Sciatic nerve (tissue), 2 donors: ENCODE measurements at places on chromosomes 1 and 21.

DNA sequence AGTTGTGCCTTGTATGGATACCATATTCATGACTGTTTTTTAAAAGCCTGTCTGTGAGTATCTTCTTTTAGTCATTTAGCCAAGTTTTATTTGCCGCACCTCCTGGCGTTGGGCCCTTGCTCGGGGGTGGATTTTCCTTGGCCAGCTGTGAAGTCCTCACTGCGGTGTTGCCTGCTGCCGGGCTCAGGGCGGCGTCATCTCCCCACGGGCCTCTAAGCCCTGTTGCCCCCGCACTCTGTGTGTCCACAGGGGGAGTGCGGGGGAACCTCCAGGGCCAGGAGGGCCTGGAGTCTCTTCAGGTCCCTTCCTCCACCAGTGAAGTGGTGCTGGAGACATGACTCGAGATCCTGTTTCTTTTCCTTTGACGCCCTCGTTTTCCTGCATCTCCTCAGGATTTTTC is 65.8 kb upstream of the DIP2A start:
- peak; percentile 77 for DNase-seq

- no peak for DNase-seq
Measured at GRCh38 chr1:217605390-217605789, 25.5 kb downstream of the GPATCH2 start.

- no peak for DNase-seq
Measured at GRCh38 chr1:53734650-53735211, 4.2 kb downstream of the GLIS1 start.

DNA sequence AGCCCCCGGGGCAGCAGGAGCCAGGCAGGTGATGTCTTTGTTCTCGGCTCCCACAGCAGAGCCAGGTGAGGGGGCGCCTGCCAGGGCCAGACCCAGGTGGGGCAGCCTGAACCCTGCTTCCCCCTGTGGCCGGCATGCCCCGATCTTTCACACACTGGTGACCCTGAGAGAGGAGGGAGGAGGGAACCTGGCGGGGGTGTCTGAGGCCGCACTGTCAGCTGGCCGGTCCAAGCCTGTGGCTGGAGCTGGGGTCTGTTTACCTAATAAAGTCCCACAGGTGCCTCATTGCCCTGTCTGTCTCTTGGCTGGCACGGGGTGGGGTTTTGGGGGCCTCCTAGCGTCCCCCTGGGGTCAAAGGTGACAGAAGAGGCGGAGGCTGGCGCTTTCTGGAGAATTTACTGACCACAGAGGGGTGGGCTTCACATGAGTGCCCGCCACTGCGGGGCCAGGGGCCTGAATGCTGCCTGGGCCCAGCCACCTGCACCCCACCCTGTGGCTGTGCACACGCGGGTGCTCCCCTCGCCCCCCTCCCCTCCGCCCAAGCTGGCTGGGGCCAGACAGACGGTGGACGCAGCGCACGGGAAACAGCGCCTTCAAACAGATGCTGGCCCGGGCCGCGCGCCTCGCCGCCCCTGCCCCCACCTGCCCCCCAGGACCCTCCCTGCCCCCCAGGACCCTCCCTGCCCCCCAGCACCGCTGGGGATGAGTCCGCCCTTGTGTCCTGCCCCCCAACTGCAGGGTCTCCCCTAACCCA is 5.8 kb downstream of the TMEM240 start:
- DNase-seq, result no peak

GRCh38 chr1:2288311-2288710 is 60.2 kb downstream of the SKI start:
- DNase-seq, result no peak

DNA sequence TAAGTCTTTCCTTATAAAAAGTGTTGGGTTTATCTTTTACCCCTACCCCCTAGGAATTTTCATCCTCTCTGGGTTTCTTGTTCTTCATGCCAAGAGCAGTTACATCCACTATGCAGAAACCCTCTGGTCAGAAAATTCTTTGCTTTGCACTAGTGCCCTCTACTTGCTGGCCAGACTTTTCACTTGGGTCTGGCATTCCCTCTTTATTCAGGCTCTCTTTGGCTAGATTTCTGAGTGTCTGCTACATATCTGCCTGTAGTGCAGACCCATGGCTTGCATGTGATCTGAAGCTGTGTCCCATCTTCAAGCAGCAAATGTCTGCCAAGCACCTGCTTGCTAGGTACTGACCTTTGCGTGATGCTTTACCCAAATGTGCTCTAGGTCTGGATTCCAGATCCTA is 237.0 kb downstream of the GPATCH2 start:
- no peak for DNase-seq

GRCh38 chr1:8427493-8427892 is 109.6 kb downstream of the SLC45A1 start:
- DNase-seq, result no peak

DNA sequence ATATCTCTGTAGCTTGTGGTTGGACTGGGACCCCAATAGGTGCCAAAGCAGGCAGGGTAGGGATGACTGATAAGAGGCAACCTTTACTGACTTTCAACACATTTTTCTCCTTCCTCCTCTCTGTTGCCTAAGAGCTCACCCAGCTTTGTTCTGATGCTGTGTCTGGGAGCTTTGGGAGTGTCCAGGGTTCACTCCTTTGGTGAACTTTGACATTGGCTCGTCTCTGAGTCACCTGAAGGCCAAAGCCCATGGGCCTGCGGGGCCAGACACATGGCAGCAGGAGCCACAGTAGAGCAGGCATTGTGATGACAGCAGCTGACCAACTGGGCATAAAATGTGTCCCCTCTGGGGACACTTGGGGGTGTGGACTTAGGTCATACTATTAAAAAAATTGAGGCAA is 99.5 kb upstream of the ZNF644 start:
- no peak for DNase-seq

- no peak for DNase-seq
Measured at GRCh38 chr1:51268634-51269033, 32.6 kb downstream of the RNF11 start.

DNA sequence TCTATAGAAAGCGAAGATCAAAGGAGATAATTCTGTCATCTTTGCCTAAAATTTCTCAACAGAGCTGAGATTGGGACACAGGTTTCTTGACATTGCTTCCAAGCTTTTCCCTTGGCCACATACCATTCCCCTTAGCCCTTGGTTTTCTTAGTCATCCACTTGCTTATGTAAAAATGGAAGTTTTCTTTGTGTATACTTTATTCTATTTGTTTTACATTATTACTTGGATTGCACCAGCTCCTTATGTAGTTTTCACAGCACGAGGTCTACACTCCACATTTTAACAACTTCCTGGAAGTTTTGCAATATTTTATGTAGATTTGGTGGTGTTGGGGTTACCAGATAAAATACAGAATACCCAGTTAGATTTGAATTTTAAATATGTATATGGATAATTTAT is 129.8 kb downstream of the PLA2G4A start:
- no peak for DNase-seq

DNA sequence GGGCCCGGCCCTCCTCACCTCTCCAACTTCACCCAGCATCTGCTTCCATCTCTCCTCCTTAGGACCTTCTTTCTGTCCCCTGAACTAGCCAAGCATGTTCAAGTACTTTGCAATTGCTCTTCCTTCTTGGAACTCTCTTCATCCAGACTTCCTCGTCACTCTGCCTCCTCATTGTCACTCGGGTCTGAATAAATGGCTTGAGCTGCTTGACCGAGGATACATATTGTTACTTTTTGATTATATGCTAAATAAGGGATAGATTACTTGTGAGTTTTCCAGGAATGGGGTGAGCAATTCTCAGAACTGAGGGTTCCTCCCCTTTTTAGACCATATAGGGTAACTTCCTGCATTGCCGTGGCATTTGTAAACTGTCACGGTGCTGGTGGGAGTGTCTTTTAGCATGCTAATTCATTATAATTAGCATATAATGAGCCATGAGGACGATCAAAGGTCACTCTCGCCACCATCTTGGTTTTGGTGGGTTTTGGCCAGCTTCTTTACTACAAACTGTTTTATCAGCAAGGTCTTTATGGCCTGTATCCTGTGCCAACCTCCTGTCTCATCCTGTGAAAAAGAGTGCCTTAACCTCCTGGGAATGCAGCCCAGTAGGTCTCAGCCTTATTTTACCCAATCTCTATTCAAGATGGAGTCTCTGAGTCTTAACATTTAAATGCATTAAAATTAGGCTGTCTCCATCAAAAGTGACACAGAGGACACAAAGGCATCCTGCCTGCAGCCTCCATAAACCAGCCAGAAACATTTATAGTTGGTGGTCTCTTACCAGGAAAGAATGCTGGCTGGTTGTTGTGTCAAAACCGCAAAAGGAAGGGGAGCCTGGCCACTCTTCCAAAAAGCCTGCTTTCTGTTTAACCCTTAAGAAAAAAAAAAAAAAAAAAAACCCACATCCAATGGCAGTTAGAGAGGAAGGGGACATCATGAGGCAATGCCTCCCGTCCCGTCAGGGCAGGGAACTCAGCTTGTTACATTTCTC is 179.3 kb downstream of the KAZN start:
- no peak for DNase-seq

DNA sequence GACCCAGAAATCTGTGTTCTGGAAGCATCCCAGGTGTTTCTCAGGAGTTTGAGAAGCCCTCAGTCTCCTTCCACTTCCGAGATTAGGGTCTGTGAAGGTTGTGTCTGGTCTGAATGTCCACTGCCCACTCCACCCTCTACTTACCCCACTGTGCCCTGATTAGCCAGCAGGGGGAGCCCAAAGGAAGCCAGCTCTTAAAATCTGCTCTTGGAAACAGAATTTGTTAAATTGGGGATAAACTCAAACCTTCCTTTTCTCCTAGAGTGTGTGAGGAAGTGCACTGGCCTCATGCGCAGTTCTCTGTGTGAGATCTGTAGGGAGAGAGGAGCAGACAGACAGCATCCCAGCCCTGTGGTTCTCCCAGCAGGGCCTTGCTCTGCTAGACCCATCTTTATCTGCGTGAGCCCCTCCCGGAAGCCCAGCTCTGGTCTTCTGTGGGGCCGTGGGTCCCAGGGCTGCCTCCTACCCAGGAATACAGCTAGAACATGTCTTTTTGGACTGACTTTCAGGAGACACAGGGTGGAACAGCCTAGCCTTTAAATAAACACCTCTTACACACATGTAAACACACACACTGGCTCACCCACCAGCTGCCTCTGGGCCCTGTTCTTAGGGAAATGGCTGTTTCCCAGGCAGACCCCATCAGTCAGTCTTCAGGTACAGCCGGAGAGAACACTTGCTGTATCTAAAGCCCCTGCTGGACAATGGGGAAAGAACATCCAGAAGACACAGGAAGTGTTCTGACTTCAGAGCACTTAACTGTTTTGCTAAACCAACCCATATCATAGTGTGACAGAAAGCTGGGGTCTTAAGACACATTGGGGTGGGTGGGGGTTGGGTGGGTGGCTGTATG is 52.2 kb downstream of the SMYD2 start:
- DNase-seq, result peak; percentile 82
